Activated T-cell treated with anti-CD3 and anti-CD28 coated beads, Interleukin-2, amount 50 U/mL, for 48 hours (primary cell): ENCODE measurements at places on chromosomes 11 and 22.

- DNase-seq: no peak
Measured at GRCh38 chr11:94332814-94333213, 28.4 kb downstream of the IZUMO1R start.

- peak; percentile 58 for DNase-seq
Measured at GRCh38 chr22:46561435-46561905, 24.1 kb upstream of the CELSR1 start.

- no peak for DNase-seq
Measured at GRCh38 chr11:17263769-17264168, 12.8 kb upstream of the NUCB2 start.

- DNase-seq: no peak
Measured at GRCh38 chr11:123227763-123228495, 32.9 kb upstream of the CLMP start.

GRCh38 chr22:20057596-20058268 is 22.3 kb upstream of the DGCR8 start:
- DNase-seq: no peak

DNA sequence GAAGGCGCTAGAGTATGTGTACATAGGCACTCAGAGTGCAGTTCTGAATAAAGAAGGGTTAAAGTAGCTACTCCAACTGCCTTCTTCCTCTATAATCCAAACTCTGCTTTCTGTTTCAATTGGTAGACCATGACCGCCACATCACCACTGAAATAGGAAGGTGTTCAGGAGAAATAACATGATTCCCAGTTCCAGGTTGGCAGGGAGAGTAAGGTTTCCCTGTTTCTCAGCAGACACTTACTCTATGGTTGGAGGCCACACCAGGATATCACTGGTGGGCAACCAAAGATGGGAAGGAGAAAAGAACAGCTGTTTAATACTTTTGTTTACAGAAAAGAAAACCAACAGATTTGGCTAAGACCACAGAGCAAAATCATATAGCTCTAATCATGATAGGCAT is 37.9 kb downstream of the PAK1 start:
- no peak for DNase-seq

- DNase-seq: no peak
Measured at GRCh38 chr22:48357196-48357595, 1470.5 kb downstream of the BRD1 start.

GRCh38 chr11:125284245-125284850 is 119.8 kb downstream of the PKNOX2 start:
- no peak for DNase-seq

DNA sequence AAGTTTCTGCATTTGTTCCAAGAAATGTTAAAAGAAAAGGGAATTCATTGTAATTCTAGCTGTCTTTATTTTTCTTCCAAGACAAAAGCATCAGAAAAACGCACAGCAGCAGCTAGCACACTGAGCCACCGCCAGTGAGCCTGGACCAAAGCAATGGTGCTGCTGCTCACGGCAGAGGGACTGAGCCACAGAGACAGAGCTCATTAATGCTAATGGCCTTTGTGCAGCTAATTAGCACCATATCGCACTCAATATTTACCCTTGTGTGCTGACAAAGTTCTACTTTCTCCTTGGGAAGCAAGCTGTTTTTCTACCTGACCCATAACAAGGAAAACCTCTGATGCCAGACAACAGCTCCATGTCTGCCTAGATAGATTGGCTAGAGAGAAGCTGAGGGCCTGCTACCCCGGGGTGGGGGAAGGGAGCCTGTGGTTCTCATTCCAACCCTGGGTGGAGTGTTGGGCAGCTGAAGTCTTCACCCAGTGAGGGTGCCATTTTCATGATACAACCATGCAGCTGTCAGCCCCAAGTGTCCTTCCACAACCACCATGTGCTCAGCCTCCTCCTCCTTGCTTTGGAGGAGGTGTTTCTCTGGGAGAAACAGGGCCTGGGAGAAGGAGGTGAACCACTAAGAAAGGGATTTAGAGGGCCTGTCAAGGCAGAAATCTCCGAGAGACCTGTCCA is 131.1 kb upstream of the NCAM1 start:
- DNase-seq: no peak

DNA sequence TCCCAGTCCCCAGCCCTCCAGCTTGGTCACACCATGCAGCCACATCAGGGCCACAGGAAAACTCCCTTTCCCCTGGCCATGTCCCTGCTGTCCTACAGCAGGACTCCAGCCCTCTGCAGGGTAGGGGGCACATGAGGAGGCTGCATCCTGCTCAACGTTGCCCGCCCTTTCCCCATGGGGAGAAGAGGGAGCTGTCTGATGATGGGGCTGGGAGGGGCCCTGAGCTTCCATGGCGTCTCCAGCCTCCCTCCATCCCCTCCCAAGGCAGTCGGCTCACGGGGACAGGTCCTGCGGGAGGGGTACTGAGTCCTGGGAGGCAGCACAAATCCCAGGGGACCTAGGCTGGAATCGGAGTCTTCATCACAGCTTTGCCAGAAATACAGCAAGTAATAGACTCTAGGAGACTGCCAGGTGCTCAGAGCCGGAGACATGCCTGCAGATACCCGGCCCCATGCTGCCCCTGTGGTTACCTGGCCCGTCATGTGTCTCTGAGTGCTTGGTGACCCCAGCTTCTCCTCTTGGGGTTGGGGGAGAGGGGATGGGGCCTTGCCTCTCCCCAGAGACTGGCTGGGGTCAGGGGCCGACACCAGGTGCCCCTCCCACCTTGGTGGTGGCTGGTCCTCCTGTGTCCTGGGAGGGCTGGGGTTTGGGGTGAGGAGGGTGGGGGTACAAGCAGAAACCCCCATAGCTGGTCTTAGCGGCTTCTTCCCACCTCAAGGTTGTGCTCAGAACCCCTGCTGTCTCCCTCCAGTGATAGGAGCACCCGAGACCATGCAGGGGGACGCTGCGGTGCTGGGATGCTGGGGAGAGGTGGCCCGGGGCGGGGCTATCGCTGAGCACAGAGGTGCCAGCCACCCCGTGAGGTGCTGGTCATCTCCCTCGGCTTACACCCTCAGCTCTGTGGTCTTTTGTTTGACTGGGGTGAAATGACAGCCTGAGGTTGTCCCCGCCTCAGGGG is 2.3 kb downstream of the MRGPRE start:
- no peak for DNase-seq

DNA sequence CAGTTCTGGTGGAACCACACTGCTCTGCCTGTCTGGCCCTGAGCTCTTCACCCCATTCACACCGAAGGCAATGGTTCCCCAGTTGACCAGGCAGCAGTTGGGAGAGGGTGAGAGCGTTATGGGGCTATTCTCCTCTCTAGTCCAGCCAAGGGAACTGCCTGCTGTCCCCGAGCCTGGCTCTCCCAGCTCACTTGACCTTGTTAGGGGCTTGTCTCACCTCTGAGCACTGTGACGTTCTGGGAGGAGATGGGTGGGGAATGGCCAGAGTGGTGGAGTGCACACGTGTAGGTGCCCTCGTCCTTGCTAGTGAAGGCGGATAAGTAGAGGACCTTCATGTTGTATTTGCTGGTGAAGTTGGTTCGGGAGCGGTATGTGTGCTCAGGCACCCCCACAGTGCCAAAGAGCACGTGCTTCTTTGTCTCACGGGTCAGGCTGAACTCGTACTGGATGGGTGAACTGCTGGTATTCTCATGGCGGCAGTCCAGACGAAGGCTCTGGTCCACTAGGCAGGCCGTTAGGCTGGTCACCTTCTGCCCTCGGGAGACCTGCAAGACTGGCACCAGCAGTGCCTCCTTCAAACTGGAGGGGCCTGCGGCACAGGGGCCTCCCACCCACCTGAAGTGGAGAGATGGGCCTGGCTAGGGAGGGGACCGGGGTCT is 3.0 kb downstream of the THY1 start:
- DNase-seq: no peak

DNA sequence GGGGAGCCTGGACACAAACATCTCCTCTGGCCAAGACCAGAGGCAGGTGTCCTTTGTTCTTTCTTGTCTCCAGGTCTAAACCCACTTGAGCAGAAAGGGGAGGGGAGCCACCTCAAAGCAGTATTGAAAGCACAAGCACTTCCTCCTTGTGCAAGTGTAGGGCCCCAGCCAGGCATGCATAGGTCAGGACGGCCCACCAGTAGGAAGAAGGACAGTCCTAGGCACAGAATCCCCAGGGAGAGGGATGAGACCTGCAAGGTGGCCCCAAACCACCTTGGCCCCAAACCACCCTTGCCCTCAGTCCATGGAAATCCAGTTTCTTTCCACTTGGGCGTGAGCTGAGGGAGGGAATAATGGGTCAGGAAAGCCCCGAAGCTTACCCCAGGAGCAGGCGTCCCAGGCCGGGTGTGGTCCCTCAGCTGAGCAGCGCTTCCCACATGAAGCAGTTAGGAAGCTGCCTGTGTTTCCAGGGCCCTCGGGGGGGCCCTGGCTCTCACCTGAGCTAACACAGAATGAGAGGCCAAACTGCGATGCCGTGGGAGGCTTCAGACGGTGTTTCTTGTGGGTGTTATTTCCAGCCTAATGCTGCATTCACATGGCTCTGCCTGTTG is 20.4 kb upstream of the IGSF9B start:
- no peak for DNase-seq

DNA sequence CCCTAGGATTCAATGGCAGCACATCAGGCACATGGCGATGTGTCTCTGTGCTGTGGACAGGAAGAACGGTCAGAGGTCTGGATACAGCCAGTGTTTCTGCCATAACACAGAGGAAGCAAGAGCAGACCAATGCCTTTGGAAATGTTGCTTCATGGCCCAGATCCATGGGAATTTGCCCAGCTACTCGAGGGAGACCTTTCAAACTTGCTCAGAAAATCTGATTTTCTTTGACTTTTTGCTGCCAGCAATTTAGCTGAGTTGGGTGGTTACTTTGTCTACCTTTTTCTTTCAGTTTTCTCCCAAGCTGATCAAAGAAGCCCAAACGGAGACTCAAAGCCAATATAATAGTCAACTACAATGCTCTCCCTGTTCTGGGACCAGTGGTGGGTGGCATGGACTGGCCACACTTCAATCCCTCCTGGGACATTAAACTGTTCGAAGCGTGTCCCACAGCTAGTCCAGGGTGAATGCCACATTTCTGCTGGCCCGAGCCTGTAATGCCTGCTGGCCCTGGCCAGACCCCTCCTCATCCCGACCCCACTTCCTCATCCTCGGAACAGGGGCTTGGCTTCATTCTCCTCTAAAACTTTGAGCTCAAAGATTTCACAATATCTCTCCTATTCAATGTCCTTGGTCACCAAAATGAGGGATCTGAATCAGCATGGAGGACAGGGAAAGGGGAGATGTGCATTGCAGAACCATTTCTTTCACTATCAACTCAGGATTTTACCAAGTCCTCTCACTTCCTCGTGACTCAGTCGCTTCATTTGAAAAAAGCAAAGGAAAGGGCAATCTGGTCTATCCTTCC is 93.3 kb downstream of the ABTB2 start:
- DNase-seq: no peak

DNA sequence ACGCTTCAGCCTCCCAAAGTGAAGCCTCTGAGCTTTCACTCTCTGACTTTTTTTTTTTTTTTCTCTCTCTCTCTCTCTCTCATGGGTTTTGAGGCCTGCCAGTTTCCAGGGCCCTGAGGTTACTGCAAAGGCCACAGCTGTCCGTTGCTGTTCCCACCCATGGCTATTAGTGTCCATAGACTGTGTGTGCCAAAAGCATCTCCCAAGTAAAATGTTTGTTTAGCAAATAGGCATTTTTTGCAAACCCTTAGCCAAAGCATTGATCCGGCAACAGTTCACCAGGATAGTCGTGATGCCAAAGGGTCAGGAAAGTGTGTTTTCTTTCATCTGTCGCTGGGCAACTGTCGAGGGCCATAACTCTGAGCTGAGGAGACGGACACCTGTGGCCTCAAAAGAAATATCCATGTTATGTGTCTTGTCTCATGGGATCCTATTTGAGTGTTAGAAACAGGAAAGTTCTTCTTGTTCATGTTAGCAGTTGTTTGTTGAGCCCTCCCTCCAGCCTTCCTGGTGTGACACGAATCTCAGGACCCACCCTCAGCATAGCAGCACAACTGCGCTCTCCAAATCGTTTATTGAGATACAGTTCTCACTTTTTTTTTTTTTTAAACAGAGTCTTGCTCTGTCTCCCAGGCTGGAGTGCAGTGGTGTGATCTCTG is 18.4 kb downstream of the FADS2 start:
- no peak for DNase-seq
